ENCODE measurements at places on chromosomes 12 and 14.

- DNase-seq = no peak
Measured at GRCh38 chr14:68423686-68424085, 369.2 kb downstream of the ZFP36L1 start.

DNA sequence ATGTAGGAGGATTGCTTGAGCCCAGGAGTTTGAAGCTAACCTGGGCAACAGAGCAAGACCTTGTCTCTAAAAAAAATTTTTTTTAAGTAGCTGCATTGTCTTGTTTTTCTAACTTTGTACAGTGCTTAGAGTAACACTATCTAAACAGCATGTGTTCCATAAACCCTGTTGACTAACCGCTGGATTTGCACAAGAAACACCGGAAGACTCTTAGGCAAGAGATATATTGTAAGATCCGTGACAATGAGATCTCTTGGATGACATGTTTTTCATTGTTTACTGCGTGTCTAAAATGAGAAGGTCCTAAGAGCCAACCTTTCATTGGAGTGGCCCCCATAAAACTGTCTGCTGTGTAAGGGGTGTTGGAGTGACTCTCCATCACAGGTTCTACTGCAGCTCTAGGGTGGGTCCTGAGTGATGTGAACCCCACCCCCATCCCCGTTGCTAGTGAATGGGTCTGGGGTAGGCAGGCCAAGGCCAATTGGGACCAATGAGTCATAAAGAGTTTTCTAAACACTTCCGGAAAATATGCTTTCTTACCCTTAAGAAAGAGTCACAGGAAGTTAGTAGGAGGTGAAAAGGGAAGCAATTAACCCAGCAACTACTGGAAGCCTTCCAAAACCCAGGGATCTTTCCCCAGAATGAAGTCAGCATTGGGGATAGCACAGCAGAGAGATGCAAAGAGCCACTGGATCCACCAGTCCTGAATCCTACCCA lies 24.3 kb upstream of the PCNX1 start:
- peak; percentile 86 for DNase-seq

- DNase-seq = no peak
Measured at GRCh38 chr14:97523936-97524335, 726.8 kb downstream of the VRK1 start.

GRCh38 chr12:22268406-22268805 lies 66.1 kb downstream of the ST8SIA1 start:
- DNase-seq = no peak

- no peak for DNase-seq
Measured at GRCh38 chr12:108121728-108122471, 7.2 kb upstream of the WSCD2 start.

GRCh38 chr12:100953217-100953616 lies 158.6 kb downstream of the ANO4 start:
- DNase-seq = no peak

- no peak for DNase-seq
Measured at GRCh38 chr14:68236582-68237458, 417.2 kb downstream of the RAD51B start.

DNA sequence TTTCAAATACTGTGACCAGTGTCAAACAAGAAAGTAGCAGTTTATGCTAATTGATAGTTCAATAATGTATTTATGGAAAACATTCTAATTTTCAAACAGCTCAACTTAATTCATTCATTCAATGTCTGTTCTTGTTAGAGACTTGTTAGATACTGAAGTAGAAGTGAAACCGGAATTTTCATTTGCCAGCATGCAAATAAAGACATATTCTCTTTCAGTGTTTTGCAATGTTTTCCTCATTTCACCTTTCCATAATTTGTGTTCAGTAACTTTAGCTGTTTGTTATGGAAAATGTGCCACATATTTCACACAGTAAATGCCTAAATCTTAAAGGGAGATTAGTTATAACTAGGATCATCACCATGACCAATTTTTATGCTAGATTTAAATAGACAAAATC lies 21.2 kb downstream of the TAS2R50 start:
- no peak for DNase-seq

GRCh38 chr14:28999656-29000055 lies 233.1 kb downstream of the FOXG1 start:
- DNase-seq = no peak

- peak; percentile 49 for DNase-seq
Measured at GRCh38 chr14:39432619-39433451, 602 bp upstream of the FBXO33 start.

DNA sequence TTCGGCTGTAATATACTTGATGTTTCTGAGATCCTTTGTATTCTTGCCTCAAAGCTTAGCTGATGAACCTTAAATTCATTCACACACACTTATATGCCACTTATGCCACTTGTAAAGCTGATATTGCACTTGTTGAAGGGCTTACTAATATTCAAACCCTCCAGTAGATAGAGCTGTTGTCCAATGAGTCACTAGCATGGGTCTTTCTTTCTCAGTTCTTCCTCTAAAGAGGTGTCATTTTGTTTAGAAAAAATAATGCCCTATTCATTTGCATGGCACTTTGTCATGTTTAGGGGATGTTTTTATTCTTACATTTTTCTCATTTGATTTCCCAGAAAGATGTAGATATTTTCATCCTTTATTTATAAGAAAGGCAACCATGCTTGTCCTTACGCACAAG lies 56.4 kb downstream of the MON2 start:
- no peak for DNase-seq

- DNase-seq = no peak
Measured at GRCh38 chr12:57181072-57181471, 33.7 kb upstream of the LRP1-AS start.

DNA sequence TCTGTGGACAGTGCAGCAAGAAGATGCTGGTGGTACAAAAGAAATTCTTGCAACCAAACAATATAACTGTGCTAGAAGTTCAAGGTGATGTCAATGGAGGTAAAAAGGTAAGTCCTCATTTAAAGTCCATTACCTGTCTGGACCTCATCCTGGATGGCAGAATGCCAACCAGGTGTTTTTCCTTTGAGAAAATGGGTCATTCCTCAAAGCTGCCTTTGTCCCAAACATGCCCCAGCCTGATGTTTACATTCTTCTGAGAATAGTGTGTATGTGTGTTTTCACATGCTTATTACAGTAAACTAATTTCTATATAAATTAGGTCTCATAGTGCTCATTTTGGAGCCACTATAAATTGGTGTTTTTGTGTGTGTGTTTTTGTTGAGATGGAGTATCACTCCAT lies 24.9 kb downstream of the ACTR6 start:
- no peak for DNase-seq

- DNase-seq = no peak
Measured at GRCh38 chr12:29026419-29026818, 122.7 kb upstream of the FAR2 start.

GRCh38 chr12:69022674-69023073 lies 89.7 kb upstream of the CPM start:
- DNase-seq = no peak

GRCh38 chr12:54983536-54984101 lies 943 bp downstream of the TESPA1 start:
- no peak for DNase-seq

- DNase-seq = no peak
Measured at GRCh38 chr12:124321556-124322270, 26.8 kb downstream of the RFLNA start.

- DNase-seq = no peak
Measured at GRCh38 chr12:122848471-122849351, 13.5 kb downstream of the HIP1R start.

DNA sequence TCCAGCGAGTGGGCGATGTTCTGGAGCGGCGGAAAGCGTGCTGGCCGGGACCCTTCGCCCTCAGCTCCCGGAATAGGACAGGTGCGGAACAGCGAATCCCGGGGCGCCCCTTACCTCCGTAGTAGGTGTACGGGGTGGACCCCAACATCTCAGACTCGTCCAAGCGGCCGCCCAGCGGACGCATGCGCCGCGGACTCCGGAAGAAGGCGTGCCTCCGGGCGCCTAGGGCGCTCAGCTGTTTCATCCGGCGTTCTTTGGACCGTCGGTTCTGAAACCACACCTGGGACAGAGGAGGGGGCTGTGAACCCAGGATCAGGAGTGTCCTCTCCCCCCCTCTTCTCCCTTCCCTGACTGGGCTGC lies 4.5 kb downstream of the LHX5 start:
- no peak for DNase-seq

DNA sequence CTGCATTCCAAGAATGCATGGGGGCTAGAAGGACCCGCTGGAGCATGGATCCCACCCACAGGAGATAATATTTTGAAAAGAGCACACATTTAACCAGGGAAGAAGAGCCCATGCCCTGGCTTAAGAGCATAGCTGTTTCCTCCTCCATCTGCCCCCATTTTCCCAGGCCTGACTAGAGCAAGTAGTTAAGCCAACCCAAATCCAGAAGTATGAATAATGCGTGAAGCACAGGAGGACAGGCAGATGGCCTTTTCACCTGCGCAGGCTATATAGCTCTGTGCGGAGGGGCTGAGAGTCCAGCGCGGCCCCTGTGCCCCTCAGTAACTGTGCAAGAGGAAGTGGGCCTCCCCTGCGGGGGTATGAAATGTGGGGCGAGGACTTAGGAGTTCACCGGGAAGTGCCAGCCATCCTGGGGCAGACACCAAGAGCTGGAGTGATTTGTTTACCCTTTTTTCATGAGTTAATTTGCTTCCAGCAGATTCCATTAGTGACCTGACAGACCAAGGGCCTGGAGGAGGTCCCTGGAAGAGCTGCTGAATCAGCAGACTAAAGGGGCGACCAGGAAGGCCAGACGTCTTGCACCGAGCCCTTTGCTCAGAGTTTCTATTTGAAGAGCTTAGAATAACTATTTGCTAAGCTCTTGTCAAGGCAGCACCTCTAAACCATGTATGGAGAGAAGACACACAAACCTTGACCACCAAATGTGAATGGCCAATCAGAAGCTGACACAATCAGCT lies 37.2 kb downstream of the DPF3 start:
- DNase-seq = no peak

GRCh38 chr12:130385193-130385592 lies 47.5 kb downstream of the PIWIL1 start:
- no peak for DNase-seq

DNA sequence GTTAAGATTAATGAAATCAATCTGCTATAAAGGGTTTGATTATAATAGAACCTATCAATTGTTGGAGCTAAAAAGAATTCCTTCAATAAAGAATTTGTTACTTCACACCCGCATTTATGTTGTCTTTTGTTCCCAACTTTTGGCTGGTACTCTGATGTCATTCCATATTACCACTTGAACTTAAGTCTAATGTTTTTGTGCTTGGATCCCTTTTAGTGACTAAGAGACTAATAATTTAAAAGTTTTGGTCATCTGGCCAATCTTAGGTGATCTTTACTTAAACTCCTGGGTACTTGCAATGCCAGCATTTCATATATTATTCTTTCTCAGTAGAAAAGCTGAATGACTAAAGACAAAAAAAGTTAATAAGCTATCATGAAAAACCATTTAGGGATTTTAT lies 113.0 kb downstream of the TMEM30B start:
- no peak for DNase-seq

DNA sequence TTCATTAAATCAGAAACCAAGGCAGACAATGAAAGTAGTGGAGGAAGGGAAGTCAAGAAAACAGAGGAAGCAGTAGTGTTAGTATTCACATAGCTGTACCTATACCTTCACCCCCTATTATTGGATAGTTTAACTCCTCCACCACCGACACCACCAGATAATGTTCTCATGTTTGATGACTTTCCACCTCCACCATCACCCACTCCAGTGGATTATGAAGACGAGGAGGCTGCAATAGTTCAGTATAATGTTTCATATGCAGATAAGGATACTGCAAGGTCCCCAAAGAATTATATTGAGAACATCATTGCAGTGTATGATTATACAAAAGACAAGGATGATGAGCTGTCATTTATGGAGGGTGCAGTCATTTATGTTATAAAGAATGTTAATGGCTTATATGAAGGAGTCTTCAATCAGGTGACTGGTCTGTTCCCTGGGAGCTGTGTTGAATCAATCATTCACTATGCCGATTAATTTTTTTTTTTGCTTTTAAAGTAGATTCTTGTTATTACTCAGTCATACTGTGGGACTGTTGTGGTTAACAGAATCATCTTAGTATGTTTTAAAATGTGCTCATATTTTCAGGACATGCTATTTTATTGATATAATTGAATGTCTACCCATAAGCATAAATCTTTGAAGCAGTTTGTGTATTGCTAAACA lies 32.2 kb upstream of the KTN1 start:
- no peak for DNase-seq

GRCh38 chr12:66860752-66861750 lies 182.2 kb upstream of the GRIP1 start:
- peak; percentile 11 for DNase-seq

DNA sequence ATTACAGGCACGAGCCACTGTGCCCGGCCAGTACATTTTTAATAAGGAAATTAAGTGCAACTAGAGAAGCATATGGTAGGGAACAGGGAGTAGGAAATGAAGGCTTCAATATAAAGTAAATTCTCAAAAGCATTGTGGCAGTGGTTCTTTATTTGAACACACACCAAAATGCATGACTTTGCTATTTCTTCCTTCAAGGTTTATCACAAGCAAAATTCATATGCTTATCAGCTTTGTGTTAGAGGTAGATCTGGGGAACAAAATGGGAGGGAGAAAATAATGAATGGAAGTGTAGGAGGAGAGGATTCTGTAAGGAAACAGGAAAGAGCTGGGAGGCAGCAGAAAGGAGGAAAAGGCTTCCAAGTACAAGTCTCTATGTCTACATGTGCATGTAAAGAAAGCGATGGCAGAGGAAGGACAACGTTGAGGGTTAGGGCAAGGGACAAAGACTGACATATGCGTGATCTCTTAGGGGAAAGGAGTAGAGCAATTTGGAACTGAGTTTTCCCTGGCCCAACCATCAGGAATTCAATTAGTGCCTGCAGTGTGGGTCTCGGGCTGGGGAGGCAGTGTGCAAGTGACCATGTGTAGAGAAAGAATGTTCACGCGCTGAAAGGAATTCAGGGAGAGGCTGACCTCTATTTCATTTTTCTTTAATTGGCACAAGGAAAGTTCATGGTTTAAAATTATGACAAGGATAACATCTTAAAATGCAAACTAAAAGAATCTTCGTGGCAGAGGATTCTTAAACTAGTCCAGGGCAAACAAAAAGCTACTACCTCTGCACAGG lies 22.9 kb upstream of the RASSF8 start:
- no peak for DNase-seq

DNA sequence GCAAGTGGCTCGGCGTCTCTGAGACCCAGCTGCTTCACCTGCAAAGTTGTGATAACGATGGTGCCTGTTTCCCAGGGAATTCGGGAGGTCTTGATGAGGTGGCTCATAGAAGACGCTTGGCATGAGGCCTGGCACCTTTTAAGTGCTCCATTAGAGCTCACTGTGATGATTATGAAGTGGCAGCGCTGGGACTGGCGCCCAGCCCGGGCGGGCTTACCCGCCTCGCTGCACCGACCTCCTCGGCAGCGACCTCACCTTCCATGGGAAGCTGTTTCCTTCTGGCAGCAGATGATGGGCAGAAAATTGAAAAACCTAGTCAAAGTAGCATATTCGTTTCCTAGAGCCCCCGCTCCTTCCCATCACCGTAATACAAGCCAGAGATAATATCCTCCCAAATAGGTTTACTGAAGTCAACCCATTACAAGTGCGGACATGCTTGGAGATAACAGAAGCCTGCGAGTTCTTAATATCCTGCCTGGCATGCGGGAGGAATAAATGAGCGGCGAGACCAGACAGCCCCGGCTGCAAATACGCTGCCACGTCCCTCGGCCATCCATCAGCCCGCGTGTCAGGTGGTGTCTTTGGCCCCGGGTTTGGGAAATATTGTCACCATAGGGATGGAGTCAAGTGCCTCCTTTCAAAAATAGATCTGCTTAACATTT lies 35.2 kb upstream of the DLK1 start:
- no peak for DNase-seq
